GDM1 (cell line): ENCODE measurements at places on chromosomes 3 and 15.
A peak's percentile ranks its signal among the peaks of the same experiment; 100 is the strongest.

- DNase-seq, result no peak
Measured at GRCh38 chr3:51500632-51501131, 867 bp upstream of the DCAF1 start.

- DNase-seq, result no peak
Measured at GRCh38 chr15:101252836-101253235, 988 bp upstream of the CHSY1 start.

GRCh38 chr15:72509484-72509883 is 35.4 kb downstream of the ARIH1 start:
- DNase-seq, result no peak

DNA sequence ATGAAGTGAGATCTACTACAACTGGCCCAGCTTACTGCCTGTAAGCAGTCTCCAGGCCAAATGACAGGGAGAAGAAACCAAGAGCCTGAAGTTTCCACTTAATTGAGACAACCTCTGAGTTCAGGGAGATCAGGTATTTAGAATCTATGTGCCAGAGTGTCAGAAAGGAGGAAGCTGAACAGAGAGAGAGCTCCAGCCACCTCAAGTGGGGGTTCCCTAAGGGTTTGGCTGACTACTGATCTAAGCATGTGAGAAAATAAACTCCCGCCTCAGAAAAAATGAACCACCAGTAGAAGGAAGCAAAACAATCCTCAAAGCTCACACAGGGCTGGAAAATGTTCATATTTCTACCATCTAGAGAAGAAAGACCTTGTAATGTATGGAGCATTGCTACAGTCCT is 25.0 kb downstream of the ADAM10 start:
- DNase-seq, result peak; percentile 49

DNA sequence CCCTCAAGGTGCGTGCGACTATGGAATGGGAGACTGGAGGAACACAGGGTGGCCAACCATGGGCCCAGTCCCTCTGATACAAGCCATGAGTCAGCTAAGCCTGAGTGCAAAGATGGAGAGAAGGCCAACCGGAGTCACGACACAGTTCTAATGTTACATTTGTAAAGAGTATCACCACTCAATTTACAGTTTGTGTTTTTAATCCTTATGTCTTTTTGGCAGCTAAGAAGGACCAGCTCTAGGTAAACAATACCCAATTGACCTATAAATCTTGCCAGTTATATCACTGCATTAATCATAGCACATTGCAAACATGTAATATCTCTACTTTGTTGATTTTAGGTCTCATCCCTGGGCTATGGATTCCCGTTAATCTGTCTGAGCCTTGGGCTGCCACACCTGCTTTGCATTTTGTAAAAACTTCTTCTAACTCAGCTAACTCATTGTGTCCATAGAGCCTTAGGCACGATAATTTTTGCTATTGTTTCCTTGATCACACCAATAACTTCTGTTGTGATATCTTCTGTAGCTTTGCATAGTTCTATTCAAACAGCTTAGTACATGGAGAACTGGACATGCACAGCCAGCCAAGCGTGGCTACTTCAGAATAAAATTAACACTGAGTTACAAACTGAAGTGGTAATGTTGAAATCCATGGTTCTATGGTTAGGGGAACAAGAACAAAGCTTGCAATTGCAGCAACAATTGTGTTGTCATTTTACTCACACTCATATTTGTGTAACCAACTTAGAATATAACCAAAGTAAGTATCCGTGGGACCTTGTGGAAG is 50.3 kb downstream of the LSM3 start:
- DNase-seq, result no peak

DNA sequence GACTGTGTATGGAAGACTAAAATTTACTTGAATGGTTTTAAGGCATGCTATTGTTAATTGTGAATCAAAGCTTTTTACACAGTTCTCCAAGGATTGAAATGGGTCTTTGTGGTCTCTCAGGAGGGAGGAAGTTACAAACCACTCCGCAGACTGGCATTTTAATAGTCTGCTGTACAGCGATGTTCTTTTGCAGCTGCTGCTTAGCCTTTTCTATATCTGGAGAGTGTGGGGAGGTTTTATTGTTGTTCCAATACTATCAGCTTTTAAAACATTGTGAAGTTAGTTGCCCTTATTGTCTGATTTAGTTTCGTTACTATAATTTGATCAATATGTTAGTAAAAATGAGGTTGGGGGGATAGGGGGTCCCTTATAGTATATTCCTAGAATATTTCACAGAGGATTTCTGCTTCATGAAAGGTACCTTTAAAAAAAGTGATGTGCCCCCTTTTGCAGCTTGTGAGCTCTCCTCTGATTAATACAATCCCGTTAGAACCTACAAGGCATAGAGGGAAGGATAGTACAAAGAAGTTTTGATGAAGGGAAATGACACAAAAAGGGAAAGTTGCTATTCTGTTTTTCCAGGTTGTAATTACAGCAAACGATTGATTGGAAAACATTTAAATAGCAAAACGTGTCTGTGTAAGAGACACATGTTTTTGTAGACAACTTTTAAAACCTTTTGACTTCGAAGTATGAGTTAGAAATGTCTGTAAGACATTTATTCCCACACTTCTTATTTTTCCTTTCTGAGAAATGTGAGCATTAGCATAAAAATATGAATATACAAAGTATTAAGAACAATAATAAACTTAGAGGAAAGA is 158.3 kb upstream of the CGNL1 start:
- no peak for DNase-seq

- DNase-seq, result no peak
Measured at GRCh38 chr3:111954228-111954990, 24.4 kb upstream of the ABHD10 start.
